ENCODE measurements at places on chromosomes 4 and X.

DNA sequence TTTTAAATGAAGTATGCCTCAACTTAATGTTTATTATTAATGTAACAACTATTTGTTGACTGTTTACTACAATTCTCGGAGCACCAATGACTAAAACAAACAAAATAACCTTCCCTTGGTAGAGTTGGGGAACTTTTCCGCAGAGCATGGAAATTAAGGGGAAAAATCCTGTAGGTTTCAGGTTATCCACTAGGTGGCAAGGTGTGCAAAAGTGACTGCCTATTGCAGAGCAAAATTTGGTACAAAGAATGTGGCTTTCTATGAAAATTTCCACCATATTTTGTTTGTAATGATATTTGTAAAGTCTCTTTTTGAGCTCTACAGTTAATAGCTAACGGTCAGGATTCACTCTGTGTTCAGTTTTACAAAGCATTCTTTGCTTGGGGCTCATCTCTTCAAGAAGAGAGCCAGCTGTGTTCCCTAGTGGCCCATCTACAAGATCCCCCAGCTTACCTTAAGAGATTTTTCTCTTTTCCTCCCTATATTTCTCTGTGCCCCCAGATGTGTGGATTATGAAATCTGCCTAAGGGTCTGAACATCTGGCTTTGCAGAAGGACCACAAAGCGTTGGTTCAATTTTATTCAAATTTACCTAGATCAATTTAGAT lies 61.1 kb downstream of the FBXO8 start:
- no peak overlapping the region for H3K4me3 ChIP-seq
- peaks cover 11% of the 10 kb centered on the region for H3K4me1 ChIP-seq
- no peak overlapping the region for H3K27ac ChIP-seq
- peak; percentile 22 for DNase-seq
- no peaks in the 10 kb centered on the region for H3K36me3 ChIP-seq

GRCh38 chr4:140095694-140096482 lies 58.1 kb downstream of the MAML3 start:
- H3K36me3 ChIP-seq: no peaks in the 10 kb centered on the region
- DNase-seq: peak; percentile 44
- H3K4me1 ChIP-seq: peaks cover 33% of the 10 kb centered on the region
- H3K27me3 ChIP-seq: no peaks in the 10 kb centered on the region

DNA sequence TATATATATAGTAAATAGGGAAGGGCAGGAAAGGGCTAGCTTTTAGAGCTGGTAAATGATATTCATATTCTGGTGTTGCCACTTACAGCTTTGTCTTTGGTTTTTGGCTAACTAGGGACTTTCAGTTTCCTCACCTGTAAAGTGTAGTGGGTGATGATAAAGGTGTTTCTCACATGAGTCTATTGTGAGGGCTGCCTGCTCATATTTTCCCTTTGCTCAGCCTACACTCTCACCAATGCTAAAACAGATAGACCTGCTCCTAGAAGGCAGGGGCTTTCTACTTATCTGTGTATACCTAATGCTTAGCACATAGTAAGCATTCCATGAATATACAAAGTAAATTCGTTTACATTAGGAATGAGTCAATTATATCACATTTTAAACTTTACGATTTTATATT lies 137.2 kb upstream of the HS3ST1 start:
- no peak overlapping the region for H3K27ac ChIP-seq
- DNase-seq: no peak
- H3K27me3 ChIP-seq: no peaks in the 10 kb centered on the region
- no peak overlapping the region for H3K4me3 ChIP-seq
- no peaks in the 10 kb centered on the region for H3K4me1 ChIP-seq

- no peak for DNase-seq
- H3K4me1 ChIP-seq: no peaks in the 10 kb centered on the region
- no peak overlapping the region for H3K27ac ChIP-seq
- H3K4me3 ChIP-seq: no peak overlapping the region
Observed at GRCh38 chr4:67104145-67104544, 441.2 kb downstream of the CENPC start.

DNA sequence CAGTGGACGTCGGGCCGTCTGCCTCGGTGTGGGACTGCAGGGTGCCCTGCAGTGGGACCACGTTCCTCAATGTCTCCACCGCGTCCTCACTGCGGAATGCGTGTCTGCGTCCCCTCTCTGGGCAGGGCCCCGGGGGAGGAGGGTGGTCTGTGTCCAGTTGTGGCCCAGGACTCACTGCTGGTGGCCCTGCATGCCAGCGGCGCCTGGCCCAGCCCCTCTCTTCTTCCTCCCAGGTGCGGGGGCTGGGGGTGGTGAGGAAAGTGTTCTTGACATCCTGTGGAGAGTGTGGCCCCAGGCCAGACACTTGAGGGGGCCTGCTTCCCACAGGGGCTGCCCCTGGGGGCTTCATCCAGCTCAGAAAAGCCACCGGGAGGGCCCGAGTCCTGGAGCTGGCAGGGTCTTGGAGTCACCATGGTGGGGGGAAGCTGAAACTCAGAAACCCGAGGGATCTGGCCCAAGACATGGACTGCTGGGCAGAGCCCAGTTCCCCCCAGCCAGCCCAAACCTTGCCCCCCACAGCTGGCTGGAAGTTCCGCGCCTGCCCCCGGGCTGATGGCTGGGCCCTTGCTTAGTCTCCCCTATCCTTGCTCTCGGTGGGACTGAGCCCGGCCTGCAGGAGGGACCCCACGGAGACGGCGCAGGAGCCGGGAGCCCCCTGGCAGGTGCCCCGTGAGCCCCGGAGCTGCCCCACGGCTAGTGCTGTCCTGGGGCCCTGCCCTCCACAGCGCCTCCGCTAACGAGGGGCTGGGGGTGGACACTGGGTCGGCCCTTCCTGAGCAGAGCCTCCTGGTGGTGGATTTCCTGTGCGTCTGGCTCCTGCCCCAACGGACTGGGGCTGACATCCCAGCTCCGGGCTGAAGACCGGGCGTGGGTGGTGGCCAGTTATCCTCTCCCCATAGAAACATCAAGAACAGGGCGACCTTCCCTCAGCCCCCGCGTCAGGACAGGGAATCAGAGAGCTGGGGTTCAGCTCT lies 2.9 kb downstream of the DOK7 start:
- no peaks in the 10 kb centered on the region for H3K36me3 ChIP-seq
- peaks cover 64% of the 10 kb centered on the region for H3K4me1 ChIP-seq
- peaks cover 23% of the 10 kb centered on the region for H3K27me3 ChIP-seq
- H3K4me3 ChIP-seq: no peak overlapping the region
